Substantia nigra (tissue), 51 donors: ENCODE measurements at places on chromosomes 2 and 18.

DNA sequence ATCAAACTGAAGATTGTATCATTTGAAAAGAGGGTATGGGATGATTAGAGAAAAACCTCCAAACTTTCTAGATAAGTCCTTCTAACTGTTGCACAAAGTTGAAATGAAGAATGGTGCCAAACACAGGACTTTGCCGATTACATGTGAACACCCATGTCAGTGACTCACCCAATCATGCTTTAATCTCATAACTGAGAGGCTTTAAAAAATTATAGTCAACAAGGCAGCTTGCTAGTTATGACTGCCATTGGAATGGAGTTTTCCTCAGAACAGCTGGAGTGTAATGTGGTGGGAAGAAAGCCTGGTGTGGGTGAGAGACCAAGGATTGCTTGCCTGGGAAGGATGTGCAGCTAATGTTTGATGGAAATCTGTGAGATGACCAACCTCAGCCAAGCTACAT lies 98.2 kb upstream of the ALPP start:
- DNase-seq = no peak

GRCh38 chr2:104852090-104852666 lies 1.7 kb upstream of the POU3F3 start:
- DNase-seq = no peak

DNA sequence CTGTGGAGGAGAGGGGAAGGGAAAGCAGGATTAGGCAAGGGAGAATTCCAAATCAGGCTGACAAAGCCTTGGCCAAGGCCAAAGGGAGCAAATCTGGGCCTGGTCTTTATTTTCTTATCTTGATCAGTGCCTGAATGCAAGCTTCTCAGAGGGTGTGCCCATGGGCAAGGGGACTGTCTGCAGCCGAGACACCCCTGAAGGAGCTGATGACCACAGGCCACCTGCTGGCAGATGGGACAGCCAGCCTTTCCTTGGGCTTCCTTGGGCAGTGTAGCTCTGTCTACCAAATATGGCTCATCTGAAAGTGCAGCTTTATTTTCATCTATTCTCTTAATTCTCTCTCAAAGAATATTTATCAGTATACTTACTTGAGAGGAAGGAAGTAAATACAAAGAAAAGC lies 117.0 kb downstream of the PKP4 start:
- DNase-seq = no peak

- DNase-seq = no peak
Measured at GRCh38 chr18:31977270-31977872, 34.4 kb upstream of the TRAPPC8 start.

DNA sequence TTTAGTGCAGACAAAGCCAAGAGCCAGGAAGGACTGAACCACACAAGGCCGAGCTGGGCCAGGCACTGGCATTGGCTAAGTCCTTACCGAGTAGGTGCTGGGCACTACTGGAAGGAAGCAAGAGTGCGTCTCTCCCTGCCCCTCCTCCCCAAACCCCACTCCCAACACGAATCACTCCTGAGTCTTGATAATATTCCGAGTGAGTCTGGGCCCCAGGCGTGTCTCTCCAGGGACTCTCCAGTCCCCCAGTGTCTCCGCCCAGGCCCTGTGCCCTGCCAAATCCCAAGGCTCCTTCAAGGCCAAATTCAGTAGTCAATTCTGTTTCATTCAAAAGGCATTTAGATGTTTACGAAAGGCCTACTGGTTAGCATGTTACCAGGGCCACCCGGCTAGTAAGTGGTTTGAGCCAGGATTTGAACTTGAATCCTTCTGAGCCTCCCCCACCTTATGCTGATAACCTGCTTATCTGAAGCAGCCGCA lies 82.8 kb downstream of the GLI2 start:
- DNase-seq = no peak

- no peak for DNase-seq
Measured at GRCh38 chr18:13984080-13984479, 68.7 kb upstream of the MC2R start.

DNA sequence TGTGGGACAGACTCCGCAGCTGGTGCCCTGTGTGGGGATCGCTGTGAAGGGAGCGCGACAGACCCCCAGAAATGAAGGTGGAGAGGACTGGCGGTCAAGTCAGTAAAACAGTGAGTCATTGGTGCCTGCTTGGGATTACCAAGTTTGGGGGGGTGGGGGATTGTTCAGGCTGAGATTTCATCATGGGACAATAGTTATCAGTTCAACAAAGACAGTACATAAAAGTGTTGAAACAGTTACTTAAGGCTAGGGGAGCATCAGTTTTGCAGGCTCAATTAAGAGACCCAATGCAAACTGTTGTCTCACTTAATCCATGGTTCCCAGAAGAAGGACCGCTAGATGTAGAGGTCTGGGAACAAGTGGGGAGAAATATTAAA lies 42.4 kb upstream of the PDK1 start:
- DNase-seq = no peak

- DNase-seq = no peak
Measured at GRCh38 chr18:49988101-49988500, 174.8 kb upstream of the ACAA2 start.

DNA sequence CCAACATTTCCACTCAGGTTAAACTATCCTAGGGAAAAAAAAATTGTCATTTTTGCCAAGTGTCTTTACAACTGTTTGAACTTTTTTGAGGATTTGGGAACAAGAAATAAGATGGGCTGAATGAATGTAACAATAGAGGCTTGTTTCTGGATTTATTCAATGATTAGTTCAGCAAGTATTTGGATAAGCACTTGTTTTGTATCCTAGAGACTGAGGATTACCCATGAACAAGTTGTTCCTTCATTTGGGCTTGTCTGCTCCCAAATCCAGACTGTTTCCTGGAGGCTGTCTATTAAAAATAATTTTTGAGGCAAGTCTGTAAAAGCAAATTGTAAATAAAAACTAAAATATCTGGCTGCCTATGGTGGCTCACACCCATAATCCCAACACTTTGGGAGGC lies 62.0 kb upstream of the CSRNP3 start:
- no peak for DNase-seq

GRCh38 chr2:9627310-9627709 lies 3.5 kb downstream of the YWHAQ start:
- no peak for DNase-seq

GRCh38 chr2:216285701-216286100 lies 86.6 kb downstream of the MARCHF4 start:
- no peak for DNase-seq

- no peak for DNase-seq
Measured at GRCh38 chr2:11103984-11104793, 51.1 kb upstream of the SLC66A3 start.

GRCh38 chr18:2394684-2395083 lies 176.6 kb downstream of the METTL4 start:
- no peak for DNase-seq

DNA sequence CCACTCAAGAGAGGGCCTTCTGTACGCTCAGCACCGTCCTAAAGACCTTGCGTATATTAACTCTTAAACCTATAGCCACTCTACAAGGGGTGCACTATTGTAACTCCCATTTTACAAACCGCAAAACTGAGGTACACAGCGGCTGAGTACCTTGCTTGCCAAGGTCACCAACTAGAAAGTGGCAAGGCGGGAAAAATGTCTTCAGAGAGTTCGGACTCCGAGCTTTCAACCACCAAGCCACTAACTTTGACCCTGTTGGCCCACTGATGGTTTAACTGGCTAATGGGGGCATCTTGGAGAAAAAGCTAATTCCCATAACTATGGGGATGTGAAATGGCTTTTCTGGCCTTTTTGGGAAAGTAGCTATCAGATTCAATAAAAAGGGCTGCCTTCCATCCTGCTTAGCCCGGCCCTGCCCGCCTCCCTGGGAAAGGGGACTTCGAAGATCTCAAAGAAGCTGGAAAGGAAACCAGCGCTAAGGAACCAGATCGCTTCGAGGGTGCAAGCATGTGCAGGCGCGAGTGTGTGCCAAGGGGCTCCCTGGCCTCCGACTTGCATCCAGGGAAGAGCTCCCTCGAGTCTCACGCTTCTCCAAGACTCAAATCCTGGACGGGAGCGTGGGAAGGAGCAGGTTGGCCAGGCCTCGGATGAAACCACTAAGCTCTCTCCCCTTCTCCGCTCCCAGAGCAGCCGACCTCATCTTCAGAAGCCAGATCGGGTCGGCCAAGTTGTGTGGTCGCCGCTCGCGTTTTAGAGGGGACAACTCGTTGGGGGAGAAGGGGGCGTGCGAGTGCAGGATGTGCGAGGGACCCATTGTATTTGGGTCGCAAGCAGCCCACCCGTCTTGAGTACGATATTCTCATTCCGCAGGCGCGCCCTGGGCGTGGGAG lies 2.2 kb upstream of the SP5 start:
- no peak for DNase-seq

GRCh38 chr2:238524426-238524983 lies 97.8 kb downstream of the ASB1 start:
- DNase-seq = no peak

- peak; percentile 26 for DNase-seq
Measured at GRCh38 chr2:46836295-46837111, 79.1 kb downstream of the MCFD2 start.

DNA sequence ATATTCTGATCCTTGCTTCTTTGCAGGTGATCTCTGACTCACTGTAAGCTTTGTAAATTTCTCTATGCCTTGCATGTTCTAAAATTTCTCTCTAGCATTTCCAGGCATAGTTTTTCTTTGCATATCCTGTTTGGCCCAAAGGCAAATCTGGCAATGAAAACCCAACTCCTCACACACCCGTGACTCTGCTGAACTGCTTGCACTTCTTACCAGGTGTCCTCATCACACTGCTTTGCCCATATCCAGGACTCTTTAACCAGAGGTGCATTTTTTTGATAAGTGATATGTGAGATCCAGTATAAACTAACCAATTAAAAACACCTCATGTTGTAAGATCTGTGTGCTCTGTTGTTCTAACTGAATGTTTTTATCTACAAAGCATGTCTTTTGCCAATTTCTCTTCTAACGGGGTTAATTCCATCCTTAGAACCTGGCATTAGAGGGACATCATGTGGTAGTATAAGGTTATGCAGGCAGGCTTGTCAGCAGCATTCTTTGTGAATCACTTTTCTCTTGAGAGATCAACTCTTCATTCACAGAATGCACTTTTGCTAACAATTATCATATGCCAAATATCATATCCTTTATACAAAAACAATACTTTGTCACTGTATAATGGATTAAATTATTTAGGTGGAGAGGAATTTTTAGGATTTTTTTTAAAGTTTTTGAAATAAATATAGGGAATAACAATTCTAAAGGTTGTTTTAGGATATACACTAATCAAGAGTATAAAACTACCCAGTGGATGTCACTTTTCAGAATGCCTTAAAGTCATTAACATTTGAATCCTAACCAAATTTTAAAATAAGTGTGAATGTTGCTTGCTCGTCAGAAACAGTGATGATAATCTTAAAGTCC lies 20.8 kb upstream of the TMX3 start:
- DNase-seq = no peak

- DNase-seq = no peak
Measured at GRCh38 chr2:240432820-240433801, 2.4 kb upstream of the GPC1 start.

- DNase-seq = no peak
Measured at GRCh38 chr18:10851824-10852319, 297.5 kb downstream of the PIEZO2 start.

DNA sequence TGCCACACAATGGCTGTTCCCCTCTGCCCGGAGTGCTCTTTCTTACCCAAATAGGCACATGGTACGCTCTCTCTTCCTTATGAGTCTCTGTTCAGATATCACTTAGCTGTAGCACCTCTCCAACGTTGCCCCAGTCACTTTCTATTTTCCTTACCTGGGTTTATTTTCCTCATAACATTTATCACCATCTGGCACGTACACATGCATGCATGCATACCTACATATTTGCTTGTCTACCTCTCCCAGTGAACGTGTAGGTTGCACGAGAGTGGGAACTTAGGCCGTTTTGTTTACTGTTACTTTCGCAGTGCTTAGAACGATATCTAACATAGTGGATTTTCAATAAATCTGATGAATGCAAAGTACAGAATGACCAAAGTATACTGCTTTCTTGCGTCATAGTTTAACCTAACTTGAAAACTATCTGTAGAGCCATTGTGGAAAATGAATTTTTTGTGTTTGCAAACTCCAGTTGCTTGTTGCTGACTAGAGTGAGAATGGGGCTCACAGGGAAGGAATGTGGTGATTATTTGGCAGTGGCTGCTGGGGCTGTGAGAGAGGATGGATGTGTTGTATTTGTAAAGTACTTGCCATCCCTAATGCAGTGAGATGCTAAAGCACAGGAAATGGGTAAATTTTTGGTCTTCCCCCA lies 47.1 kb downstream of the ACSL3 start:
- no peak for DNase-seq
